ENCODE measurements at places on chromosomes 16 and 17.

DNA sequence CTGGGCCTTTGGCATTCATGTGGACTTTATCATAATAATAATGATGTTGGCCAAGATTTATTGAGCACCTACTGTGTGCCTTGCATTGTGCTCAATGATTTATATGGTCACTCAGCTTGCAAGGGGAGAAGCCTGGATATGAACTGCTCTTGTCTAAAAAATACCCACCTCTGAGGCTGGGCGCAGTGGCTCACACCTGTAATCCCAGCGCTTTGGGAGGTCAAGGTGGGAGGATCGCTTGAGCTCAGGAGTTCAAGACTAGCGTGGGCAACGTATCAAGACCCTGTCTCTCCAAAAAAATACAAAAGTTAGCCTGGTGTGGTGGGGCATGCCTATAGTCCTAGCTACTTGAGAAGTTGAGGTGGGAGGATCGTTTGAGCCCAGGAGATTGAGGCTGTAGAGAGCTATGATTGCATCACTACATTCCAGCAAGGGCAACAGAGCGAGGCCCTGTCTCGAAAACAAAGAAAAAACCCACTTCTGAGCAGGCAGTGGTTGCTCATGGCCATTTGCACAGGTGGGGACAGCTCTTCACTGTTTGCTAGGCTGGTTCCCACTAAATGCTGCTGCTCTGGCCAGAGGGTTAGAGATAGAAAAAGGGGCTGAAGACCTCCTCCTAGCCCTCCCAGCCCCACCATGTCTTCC lies 4.3 kb upstream of the ADGRG1 start:
- DNase-seq, result no peak

DNA sequence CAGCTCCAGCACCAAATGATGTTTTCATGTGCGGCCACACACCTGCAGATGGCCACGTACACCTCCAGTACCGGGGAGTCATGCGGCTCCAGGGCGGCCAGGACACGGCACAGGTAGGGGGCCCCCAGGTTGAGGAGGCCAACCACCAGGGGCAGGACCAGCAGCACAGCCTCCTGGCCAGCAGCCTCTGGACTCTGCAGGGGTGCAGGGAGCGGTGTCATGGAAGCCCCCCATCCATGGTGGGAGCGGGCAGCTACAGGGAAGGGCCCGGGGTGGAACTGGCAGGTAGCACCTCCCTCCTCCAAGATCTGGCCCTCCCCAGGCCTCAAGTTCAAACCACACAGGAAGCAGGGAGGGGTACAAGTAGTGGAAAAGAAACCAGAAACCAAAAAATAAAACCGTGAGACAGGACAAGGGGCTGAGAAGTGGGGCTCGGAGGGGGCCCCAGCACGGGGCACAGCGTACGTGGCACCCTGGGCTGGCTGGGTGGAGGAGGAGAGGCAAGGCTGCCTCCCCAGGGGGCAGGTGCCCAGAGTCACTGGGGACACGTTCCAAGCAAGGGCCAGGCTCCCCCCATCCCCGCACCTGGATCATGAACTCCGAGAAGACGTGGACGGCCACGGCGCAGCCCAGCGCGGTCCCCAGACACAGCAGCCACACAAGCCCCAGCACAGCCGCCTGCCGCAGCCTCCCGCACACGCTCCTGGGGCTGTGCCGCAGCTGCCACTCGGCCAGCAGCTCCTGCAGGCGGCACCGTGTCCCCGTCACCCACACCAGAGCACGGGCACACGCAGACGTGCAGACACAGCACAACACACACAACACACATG lies 7.4 kb downstream of the TMC6 start:
- DNase-seq, result peak; percentile 91

DNA sequence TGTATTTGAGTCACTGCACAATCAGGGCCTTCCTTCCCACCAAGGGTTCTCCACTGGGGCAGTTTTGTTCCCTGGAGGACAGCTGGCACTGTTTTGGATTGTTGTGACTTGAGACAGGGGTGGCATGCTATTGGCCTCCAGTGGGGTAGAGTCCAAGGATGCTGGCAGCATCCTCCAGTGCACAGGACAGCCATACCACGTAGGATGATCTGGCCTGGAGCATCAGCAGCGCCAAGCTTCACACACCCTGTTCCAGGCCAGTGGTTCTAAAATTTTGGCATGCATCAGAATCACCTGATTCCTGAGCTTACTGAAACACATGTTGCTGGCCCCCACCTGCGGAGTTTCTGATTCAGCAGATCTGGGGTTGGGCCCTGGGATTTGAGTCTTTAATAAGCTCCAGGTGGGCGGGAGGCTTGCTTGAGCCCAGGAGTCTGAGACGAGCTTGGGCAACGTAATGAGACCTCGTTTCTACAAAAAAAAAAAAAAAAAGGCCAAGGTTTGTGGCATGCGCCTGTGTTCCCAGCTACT lies 83.2 kb downstream of the MGAT5B start:
- no peak for DNase-seq

GRCh38 chr17:75516619-75517296 lies 430 bp downstream of the TSEN54 start:
- DNase-seq, result peak; percentile 32

DNA sequence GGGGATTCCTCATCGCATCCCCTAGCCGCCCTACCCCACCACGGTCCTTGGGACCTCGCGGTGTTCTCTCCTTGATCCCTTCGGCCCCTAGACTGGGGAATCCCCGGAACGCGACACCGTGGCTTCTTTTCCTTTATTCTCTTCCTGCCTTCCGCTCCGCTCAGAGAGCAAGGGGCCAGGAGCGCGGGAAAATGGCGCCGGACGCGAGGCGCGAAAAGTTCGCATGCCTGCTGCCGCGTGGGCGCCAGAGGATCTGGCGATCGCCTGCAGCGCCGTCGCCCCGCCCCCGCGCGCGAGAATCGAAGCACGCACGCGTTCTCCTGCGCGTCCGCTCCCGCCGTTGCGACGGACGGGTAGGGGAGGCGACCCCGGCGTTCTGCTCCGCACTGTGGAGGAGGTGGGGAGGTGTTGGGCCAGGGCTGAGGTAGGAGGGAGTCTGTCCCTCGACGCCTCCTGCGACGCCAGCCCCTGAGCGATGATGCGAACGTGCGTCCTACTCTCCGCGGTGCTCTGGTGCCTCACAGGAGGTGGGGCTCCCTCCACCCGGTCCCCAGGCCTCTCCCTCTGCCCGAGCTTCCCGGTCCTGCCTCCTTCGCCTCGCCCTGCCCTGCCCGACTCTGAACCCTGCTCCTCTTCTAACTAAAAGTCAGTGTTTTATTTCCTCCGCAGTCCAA lies at the start of gene ZPBP2:
Gene ZPBP2, plus strand, starts transcription at position 323 of the 674 bp plus-strand sequence. Its CDS starts 153 bp downstream, at position 476.
- peak; percentile 55 for DNase-seq

- no peak for DNase-seq
These were observed 4.6 kb downstream of the TEN1 start for GRCh38 chr17:75983501-75984181.

GRCh38 chr17:74337834-74338500 lies 11.9 kb downstream of the KIF19 start:
- no peak for DNase-seq

DNA sequence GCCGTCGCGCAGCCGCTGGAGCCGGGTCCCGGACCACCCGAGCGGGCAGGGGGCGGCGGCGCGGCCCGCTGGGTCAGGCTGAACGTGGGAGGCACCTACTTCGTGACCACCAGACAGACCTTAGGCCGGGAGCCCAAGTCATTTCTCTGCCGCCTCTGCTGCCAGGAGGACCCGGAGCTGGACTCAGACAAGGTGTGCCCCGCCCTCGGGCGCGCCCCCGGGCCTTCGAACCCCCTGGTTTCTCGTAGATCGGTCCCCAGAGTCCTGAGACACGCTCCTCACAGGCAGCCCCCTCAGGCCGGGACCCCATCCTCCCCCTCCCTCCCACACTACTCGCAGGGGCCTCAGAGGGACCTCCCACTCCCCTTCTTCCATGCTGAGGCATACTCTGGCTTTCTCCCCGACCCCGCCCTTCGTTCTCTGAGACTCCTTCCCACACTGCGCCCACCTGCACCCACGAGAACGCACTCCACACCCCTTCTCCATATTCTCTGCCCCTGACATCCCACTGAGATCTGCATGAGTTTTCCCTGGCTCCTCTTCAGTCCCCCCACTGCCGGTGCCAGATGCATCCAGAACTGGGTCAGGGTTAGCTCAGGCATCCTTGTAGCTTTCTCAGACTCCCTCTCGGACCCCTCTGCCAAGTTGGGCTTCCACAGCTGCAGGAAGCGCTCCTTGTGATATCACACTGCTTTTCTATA lies 523 bp downstream of the KCTD2 start:
- DNase-seq, result no peak

DNA sequence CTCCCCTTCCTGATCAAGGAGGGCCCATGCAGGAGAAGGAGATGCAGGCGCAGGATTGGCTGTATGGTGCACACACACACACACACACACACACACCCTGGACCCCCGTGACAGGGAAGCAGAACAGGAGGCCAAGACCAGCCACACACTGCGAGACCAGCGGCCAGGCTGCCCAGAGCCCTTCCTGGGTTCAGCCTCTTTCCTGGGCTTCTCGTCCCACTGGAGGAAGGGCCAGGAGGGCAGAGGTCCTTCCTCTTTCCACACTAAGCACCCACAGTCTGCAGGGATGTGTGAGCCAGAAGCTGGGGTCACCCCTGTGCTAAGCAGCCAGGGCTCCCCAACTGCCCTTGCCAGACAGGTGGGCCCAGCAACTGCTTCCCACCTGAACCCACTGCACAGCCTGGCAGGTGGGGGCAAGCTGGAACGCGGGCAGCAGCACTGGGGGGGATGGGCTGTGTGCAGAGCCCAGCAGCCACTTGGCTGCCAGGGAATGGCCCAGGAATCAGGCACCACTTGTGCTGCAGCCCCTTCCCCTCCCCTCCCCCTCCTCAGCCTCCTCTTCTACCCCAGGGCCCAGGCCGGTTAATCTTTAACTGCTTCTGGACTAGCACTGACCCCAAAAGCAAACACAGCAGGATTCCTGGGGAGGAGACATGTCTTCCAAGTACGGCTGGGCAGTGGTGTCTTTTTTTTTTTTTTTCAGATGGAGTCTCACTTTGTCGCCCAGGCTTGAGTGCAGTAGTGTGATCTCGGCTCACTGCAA lies 44.6 kb upstream of the SLC38A10 start:
- DNase-seq, result no peak

- no peak for DNase-seq
These were observed 105.0 kb downstream of the CCDC182 start for GRCh38 chr17:57640079-57640478.

GRCh38 chr17:57834146-57834741 lies 15.6 kb downstream of the MRPS23 start:
- no peak for DNase-seq

GRCh38 chr17:56867948-56868376 lies 34.0 kb downstream of the DGKE start:
- DNase-seq, result no peak

DNA sequence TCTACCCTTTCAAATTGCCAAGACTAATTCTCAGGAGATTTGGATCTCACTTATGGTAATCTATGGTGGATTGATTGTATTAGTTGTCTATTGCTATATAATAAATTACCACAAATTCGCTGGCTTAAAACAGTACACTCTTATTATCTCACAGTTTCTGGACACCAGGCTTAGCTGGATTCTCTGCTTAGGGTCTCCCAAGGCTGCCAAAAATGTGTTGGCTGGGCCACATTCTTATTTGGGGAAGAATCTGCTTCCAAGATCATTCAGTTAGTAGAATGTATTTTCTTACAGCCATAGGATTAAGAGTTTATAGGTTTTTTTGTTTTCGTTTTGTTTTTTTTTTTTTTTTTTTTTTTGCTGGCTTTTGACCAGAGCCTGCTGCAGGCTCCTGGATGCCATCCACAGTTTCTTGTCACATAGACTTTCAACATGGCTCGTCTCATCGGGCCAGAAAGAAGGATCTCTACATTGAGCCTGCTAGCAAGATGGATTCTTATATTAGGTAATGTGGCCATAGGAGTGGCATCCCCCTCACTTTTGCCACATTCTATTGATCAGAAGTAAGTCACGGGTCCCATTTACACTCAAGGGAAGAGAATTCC lies 415.3 kb downstream of the KIF2B start:
- no peak for DNase-seq

- DNase-seq, result no peak
These were observed 351.1 kb upstream of the TBX2 start for GRCh38 chr17:61048376-61049106.

DNA sequence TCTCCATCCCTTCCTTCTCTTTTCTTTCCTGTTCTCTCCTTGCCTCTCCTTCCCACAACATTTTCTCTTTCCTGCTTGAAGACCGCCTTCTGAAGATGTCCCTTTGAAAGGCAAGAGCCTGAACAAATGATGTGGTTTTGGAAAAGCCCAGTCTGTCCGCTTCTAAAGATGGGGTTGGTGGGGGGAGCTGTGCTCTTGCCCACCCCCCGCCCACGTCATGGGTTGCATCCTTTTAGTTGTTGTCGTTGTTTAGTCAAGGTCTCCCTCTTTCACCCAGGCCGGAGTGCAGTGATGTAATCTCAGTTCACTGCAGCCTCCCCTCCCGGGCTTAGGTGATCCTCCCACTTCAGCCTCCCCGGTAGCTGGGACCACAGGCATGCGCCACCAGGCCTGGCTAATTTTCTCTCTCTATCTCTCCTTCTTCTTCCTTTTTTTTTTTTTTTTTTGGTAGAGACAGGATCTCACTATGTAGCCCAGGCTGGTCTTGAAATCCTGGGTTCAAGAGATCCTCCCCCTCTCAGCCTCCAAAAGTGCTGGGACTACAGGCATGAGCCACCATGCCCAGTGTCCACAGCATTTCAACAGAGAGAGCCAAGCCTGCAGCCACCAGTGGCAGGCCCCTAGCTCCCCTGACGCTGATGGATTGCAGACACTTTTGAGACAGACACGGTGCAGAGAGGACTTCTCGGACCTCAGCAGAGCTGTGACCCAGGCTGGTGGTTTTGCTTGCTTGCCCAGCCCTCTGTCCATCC lies 26.0 kb upstream of the CIBAR2 start:
- no peak for DNase-seq

DNA sequence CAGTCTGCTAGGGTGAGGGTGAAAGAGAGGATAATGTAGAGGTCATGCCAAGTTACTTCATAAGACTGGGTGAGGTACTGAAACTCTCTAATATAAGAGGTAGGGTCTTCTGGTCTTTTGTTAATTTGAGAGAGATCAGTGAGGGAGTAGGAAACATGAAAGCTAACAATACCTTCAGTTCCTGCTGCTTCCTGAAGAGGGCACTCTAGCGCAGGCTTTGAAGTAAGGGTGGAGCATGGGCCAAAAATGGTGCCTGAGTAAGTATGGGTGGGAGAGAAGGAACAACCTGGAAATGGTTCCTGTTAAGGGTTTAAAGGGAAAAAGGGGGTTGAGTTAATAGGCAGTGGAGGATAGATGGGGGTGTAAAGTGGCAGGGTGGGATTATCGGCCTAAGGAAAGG lies 2449.5 kb downstream of the TP53TG3F start:
- no peak for DNase-seq

DNA sequence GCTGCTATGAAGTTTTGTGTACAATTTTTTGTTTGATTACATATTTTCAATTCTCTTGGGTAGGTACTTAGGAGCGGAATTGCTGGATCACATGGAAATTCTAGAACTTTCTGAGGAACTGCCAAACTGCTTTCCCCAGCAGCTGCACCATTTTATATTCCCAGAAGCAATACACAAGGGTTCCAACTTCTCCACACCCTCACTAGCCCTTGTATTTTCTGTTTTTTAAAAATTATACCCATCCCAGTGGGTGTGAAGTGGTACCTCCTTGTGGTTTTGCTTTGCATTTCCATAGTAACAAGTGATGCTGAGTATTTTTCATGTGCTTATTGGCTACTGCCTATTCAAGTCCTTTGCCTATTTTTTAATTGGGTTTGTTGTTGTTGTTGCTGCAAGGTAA lies 20.9 kb downstream of the NACA2 start:
- no peak for DNase-seq

GRCh38 chr16:83831456-83831987 lies 23.7 kb downstream of the HSBP1 start:
- no peak for DNase-seq

All from CD4-positive, CD25-positive, alpha-beta regulatory T cell (primary cell).